ENCODE measurements at places on chromosomes 3 and 15.

DNA sequence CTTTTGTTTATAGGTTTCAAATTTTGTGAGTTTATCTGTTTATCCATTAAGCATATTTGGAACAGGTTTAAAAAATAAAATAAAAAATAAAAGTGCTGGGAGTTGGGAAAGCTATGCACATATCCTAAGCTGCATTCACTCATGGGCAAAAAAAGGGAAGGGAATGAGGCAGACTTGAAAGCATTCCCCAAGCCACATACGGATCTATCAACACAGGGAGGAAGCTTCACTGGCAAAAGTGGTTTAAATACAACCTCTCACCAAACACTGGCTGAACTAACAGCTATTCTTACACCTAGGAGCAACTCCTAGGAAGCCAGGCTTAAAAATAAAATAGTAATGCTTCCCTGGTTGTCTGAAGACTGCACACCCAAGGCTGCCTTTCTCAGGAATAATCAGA lies 101.2 kb downstream of the PCCB start:
- no peak for DNase-seq

GRCh38 chr3:85837402-85837801 lies 878.6 kb downstream of the CADM2 start:
- no peak for DNase-seq

DNA sequence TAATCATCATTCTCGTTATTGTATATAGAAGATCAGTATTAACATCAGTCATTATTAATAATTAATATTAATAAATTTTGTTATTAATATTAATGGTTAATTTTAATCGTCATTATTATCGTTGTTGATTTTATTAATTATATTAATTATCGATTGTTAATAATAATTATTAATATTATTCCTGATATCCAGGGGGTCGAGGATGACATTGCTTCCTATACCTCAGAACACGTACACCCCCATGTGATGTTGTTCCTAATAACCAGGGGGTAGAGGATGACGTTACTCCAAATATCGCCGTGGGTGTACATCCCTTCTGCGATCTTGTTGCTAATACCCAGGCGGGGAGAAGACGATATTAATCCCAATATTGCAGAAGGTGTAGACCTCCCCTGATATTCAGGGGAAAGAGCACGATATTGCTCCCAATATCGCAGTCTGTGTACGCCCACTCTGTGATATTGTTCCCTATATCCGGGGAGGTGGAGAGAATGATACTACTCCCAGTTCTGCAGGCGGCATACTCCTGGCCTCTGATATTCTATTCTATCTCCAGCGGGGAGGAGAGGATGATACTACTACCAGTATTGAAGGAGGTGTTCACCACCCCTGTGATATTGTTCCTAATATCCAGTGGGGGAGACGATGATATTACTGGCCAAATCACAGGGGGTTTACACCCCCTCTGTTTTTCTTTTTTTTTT lies 22.3 kb upstream of the BMF start:
- no peak for DNase-seq

- no peak for DNase-seq
These were observed 17.5 kb downstream of the CDIN1 start for GRCh38 chr15:36596915-36597314.

- DNase-seq, result no peak
These were observed 168.2 kb upstream of the NR2F2 start for GRCh38 chr15:96162322-96162721.

DNA sequence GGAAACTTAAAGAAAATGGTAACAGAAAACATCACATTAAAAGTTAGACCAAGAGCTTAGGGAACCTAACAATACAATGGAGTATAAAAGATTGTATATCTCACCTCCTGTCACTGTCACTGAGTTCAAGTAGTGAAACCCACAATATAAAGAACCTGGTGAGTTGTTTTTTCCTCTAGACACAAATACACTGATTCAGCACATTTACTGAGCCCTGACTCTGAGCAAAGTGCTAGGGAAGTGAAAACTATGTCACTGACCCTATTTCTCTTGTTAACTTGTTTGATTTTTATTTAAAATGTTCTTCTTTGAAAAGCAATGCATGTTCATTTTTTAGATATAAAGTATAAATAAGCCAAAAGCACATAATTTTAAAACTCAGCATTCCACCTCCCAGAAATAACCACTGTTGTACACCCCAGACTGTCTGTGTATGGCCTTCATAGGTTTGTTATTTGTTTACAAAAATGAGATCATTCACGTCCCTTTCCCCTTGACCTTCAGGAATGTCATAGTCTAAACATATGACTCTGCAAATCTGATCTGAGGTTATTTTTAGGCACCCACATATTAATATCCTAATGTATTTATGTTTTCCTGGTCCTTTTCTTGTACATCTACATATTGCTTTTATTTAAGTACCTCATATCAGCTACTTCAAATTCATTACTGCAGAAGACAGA lies 69.2 kb upstream of the CSTA start:
- no peak for DNase-seq

DNA sequence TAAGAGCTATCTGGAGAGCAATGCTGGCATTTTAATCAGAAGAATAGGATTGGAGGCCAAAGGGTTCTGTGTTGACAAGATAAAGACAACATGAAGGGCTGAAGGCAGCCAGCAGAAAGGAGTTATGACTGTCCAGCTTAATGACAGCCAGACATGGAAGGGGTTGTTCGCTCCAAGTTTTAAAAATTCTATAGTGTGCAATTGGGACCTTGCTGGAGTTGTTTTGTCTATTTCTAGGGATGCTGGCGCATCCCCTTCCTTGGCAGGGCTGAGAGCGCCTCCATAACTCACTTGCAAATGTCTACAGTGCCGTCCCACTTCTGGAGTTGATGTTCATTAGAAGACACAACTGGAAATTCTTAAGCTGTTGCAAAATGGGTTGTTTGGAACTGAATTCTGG lies 200.7 kb downstream of the TLE3 start:
- no peak for DNase-seq

- DNase-seq, result no peak
These were observed 409.6 kb upstream of the MDFIC2 start for GRCh38 chr3:70722018-70722417.

GRCh38 chr3:94220426-94220825 lies 157.6 kb downstream of the NSUN3 start:
- DNase-seq, result no peak

GRCh38 chr3:119364401-119364800 lies 70.2 kb downstream of the ARHGAP31 start:
- DNase-seq, result no peak

- no peak for DNase-seq
These were observed 117.0 kb downstream of the WNT7A start for GRCh38 chr3:13762906-13763305.

All from NCI-H1105 treated with DMSO at 0.1 percent for 48 hours (cell line).